ENCODE measurements at places on chromosomes 3 and 15. TPM values are rescaled to one million over a fixed set of nuclear protein-coding genes. Genes with fewer than 3 reads are reported as not detected.

Gene FMN1
- total RNA-seq = 0.81 TPM

Gene TMOD2
- total RNA-seq = 0.02 TPM

Gene PYGO1
- total RNA-seq = 2.6 TPM

Gene GOLGA6L9
- total RNA-seq = 2.2 TPM

Gene FAM43A
- total RNA-seq = 0.91 TPM

Gene MME
- not detected for total RNA-seq

Gene PROS1
- 45.6 TPM for total RNA-seq

Gene NOX5
- total RNA-seq = not detected

Gene CSPG4
- 0.04 TPM for total RNA-seq

GRCh38 chr3:28207000-28207733 is 34.3 kb upstream of the CMC1 start:
- peak; percentile 4 for DNase-seq

GRCh38 chr3:151440940-151441339 is 19.9 kb downstream of the IGSF10 start:
- DNase-seq = no peak

DNA sequence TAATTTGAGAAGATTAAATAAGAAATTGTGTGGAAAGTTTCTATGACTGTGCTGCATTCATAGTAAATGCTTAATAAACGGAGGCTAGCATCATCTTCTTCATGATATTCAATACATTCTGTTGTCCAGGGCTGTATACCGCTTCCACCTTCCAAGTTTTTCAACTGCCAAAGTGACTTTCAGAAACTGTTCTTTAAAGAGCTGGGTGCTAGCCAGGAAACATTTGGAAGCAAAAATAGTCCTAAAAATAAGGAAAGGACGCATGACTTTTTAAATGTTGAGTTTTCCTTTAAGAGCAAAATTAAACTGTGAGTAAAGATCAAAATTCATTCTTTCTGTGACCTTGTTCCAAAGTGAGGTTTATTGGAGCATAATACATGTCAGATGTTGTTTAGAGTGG is 9.4 kb upstream of the ERC2 start:
- no peak for DNase-seq

GRCh38 chr3:158679547-158680000 is 7.1 kb upstream of the LXN start:
- DNase-seq = no peak

DNA sequence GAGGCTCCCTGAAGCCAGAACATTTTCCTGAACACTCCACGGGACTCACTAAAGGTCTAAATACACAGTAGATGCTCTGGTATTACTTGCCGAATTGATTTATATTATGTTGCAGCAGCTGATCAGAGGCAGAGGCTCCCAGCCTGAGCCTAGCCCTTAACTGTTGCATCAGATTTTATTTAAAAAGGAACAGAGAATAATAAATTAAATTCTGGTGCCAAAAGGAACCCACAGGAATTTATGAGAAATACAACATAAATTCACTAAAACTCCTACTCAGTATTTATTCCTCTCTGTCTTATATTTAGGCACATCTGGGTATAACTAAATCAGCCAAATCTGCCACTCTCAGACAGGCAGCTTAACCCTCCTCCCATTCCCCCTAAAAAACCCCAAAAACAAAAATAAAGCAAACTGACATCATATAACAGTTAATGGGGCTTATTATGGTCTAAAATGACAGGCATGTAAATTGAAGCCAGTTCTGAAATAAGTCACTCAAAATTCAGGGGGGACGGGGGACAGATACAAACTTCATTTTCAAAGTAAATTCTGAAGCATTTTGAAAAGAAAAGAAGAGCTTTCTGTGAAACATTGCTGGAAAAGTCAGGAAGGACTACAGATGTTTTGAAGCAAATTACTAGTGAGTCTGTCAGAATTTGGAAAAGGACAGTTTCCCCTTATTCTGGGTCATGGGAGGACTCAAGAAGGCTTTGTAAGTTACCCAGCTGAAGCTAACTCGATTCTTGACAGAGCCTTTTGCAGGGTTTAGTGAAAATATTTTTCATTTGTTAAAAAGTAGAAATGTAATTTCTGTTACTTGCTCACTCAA is 53.8 kb upstream of the CORO2B start:
- no peak for DNase-seq

DNA sequence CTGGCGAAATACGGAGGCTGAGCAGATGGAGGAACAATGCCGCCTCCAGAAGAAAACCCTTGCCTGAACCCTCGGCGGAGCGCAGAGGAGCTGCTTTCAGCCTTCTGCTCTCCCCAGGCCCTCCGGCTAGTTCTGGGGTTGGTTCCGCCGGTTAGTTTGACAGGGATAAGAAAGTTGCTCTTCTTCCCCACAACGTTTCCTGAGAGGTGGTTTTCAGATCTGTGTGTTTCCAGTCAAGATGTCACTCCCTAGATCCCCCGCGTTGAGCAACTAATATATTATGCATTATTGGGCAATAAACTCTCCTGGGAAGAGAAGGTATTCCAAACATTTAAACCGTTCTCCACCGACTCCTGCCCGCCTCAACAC is 551 bp downstream of the NLGN1 start:
- no peak for DNase-seq

GRCh38 chr15:87764461-87765240 is 491.9 kb downstream of the NTRK3 start:
- DNase-seq = no peak

DNA sequence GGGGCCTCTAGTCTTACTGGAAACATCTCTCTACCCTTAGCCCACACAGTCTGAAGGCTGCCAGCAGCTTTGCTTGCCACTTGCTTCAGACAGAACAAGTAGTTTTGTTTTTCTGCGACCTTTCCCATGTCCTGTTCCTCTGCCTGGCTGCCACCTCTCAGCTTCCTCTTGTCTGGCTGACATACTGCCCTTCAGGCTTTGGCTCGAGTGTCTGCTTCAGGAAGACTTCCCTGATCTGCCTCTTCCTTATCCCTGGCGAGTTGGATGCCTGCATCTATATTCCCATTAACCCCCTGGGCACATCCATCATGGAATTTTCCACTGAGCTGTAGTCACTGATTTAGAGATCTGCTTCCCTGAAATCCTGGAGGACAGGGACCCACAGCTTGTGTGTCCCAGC is 25.1 kb upstream of the CPNE9 start:
- DNase-seq = no peak

DNA sequence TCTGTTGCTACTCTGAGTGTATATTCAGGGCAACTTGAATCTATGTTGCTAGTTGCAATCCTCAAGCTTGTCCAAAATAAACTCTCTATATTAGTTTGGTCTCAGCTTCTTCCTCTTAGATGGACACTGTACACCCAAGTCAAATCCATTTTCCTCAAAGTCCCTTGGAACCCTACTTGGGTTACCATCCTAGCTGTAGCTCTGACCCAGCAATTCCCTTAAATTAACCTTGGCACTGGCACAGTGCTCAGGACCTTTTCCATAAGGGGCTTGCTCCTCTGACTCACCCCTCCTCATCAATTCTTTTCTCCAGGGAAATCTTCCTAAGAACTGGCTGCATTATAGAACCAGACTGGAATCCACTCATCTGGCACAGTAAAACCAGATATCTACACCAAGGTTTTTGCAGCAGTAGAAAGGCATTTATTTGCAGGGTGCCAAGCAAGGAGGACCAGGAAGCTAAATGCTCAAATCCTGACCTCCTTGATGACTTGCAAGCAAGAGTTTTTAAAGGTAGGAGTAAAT is 44.9 kb upstream of the B3GALNT1 start:
- no peak for DNase-seq

- no peak for DNase-seq
Measured at GRCh38 chr3:16359331-16359730, 94.3 kb downstream of the OXNAD1 start.

GRCh38 chr3:145936971-145937370 is 224.0 kb downstream of the PLOD2 start:
- no peak for DNase-seq

GRCh38 chr3:186305286-186305685 is 56.7 kb downstream of the DGKG start:
- no peak for DNase-seq

GRCh38 chr3:46380471-46381221 is 9.9 kb downstream of the CCR5 start:
- no peak for DNase-seq

GRCh38 chr15:79505956-79506355 is 73.8 kb downstream of the MINAR1 start:
- no peak for DNase-seq
